HCT116 (cell line): ENCODE measurements at places on chromosomes 1 and 21. TPM values are rescaled to one million over a fixed set of nuclear protein-coding genes. Genes with fewer than 3 reads are reported as not detected.

GRCh38 chr1:56404561-56405030 is 174.8 kb downstream of the PLPP3 start:
- no peak for DNase-seq

- no peak for DNase-seq
These were observed 47.1 kb downstream of the DDAH1 start for GRCh38 chr1:85417876-85418275.

DNA sequence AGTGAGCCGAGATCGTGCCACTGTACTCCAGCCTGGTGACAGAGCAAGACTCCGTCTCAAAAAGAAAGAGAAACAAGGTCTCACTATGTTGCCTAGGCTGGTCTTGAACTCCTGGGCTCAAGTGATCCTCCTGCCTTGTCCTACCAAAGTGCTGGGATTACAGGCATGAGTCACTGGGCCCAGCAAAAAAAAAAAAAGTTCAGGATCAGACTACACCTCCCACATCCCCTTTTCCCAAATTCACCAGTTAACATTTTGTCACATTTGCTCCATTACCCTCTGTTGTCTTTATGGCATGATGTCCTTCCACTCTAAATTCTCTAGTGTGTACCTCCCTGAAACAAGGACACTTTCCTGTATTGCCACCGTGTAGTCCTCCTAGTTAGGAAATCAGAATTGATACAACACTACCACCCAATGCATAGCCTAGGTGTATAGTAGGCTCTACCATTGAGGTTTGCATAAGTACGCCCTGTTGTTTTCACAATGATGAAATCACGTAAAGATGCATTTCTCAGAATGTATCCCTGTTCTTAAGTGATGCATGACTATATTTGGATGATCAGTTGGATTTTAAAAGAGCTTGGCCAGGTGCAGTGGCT is 10.7 kb downstream of the SPEN start:
- DNase-seq: no peak

DNA sequence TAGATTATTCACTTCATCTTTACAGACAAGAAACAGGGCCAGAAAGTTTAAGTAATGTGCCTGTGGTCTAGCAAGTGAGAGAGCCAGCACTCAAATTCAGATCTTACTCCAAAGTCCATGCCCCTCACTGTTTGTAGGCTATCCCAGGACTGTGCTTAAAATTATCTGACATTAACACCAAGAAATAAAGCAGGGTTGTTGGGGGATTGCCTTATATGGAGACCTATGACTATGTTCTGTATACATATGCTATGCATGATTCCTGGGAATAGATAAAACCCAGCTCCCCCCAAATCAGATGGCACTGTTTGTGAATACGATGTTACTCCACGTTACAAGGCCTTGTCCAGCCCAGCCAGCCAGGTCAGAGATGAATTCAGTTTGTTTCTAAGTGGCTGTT is 131.6 kb upstream of the HOOK1 start:
- no peak for DNase-seq

DNA sequence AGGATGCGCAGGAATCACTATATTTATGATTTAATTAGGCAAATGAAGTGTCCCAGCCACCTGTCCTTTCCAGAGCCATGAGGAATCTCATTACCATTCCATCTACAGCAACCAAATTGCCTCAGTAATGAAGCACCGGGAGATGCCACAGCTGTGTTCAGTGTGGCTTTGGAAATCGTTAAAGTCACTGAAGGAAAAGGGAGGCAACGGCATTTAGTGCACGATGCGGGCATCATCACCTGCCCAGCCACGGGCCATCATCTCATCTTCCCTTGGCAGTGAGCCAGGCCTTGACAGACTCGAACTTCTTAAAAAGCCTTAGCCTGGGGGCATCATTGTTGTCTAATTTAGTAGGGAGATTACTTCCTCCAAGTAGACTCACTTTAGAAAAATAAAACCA is 67.8 kb downstream of the CNIH3 start:
- DNase-seq: no peak

GRCh38 chr1:40982721-40983120 is 3.2 kb downstream of the CTPS1 start:
- no peak for DNase-seq

DNA sequence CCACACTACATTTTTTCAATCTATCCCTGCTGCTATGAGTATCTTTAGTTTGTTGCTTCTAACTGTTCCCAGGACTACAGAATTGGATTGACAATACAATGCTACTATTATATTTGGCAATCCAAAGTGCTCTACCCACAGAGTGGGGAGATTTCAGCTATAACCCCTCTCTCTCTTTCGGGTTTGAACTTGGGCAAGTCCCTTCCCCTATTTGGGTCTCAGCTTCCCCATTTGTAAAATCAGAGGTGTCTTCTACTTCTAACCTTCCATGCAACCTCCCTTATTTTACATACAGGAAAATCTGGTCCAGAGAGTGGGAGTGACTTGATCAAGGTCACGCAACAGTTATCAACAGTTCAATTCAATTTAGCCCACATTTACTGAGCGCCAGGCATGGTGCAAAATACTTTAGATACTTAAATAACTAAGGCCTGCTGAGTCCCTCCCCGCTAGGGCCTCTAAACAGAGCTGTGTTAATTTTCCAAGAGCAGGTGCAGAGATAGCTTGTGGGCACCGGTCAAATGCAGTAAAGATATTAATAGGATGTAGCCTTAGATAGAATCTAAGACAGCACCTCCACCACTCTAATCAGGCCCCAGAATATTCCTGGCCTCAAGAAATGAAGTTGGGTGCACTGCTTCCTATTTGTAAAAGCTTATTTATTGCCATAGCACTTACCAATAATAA is 9.4 kb upstream of the GPX7 start:
- no peak for DNase-seq

- no peak for DNase-seq
These were observed 1.2 kb downstream of the CAMSAP2 start for GRCh38 chr1:200739702-200740570.

GRCh38 chr1:201740670-201741111 is 88.3 kb upstream of the IPO9 start:
- no peak for DNase-seq

- DNase-seq: no peak
These were observed 478.2 kb upstream of the VAMP3 start for GRCh38 chr1:7292714-7293419.

DNA sequence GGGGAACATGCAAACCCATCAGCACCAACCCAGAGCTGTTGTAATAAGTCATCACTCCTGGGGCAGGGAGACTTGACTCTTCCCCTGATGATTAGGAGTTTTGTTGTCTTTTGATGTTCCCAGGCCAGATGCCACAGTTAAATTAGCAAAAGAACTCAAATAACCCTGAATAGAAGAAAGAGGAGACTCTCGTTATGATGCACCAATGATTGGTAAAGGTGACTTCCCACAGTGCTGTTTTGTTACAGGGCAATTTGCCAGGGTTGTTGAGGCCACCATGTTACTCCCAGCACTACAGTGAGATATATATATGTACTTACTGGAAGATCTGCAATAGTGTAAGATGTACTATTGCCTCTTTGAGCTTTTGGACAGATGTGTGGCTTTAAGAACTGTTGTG is 24.3 kb upstream of the RCAN1 start:
- no peak for DNase-seq

Gene WDR26
- total RNA-seq: 57.2 TPM

Gene C1orf226
- 7.7 TPM for total RNA-seq

Gene NUDC
- total RNA-seq: 119 TPM

Gene CD160
- total RNA-seq: not detected
